Pancreas (tissue), 10 donors: ENCODE measurements at places on chromosomes 6 and 20.

GRCh38 chr6:31717499-31718222 lies 2.5 kb downstream of the LY6G6D start:
- H3K4me1 ChIP-seq = no peaks in the 10 kb centered on the region
- no peak overlapping the region for H3K4me3 ChIP-seq
- DNase-seq = no peak
- H3K27me3 ChIP-seq = no peaks in the 10 kb centered on the region
- no peak overlapping the region for H3K27ac ChIP-seq

- no peaks in the 10 kb centered on the region for H3K4me1 ChIP-seq
- no peaks in the 10 kb centered on the region for H3K27me3 ChIP-seq
- no peak overlapping the region for H3K27ac ChIP-seq
These were observed 238.2 kb downstream of the ERMARD start for GRCh38 chr6:169989594-169989993.

GRCh38 chr20:44031001-44031574 lies 116.4 kb downstream of the TOX2 start:
- no peaks in the 10 kb centered on the region for H3K27me3 ChIP-seq
- H3K27ac ChIP-seq = no peak overlapping the region
- H3K4me1 ChIP-seq = no peaks in the 10 kb centered on the region
- no peak overlapping the region for H3K4me3 ChIP-seq

DNA sequence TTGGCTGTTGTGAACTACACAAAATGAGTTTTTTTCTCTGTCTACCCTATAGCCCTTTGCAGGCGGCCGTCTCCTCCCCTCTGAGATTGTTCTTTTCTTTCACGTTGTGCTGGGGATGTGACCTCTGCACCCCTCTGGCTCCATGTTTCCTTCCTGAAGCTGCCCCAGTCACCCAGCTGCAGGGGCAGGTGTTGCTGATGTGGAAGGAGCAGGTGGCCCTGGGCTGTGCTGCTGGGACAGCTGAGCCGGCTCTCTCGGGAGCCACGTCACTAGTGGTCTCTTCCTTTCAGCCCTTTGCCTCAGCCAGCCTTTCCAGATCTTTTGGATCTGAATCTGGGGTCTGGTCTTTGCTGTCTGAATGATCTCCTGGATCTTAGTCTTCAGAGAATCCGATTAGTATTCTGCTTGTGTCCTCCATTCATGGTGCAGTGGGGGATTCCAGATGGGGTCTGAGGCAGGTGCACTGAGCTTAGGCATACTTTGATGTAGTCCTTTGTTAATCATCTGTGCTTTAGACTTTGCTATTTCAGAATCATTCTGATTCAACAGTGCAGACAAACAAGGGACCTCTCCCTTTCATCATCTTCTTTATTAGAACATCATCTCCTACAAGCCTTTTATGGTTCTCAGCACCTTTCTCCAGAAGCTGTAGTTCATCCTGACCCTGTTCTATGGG lies 31.4 kb downstream of the TMEM181 start:
- H3K27me3 ChIP-seq = no peaks in the 10 kb centered on the region
- H3K36me3 ChIP-seq = peaks cover 74% of the 10 kb centered on the region
- H3K27ac ChIP-seq = no peak overlapping the region
- no peaks in the 10 kb centered on the region for H3K4me1 ChIP-seq
- H3K4me3 ChIP-seq = no peak overlapping the region

DNA sequence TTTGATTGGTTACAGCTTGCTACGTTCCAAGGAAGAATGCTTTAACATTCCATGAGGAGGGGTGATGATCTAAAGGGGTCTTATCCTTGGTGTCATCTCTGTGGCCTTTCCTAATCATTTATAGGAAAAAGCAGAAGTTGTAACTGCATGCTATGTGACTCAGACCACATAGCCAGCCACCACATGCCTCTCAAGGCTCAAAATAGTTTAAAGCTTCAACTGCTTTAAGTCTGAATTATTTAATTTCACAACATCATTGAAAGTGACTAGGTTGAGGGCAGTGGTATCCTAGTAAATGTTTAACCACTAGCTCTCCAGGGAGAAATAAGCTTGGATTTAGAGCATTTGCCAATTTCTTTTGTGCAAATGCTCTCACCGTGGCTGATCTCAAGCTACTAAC lies 29.7 kb downstream of the MC3R start:
- H3K27me3 ChIP-seq = no peaks in the 10 kb centered on the region
- no peak for DNase-seq
- H3K27ac ChIP-seq = no peak overlapping the region
- H3K4me3 ChIP-seq = no peak overlapping the region

- no peak for DNase-seq
- no peak overlapping the region for H3K4me3 ChIP-seq
- no peaks in the 10 kb centered on the region for H3K27me3 ChIP-seq
- H3K36me3 ChIP-seq = peaks cover 4% of the 10 kb centered on the region
- no peaks in the 10 kb centered on the region for H3K4me1 ChIP-seq
These were observed 24.5 kb upstream of the TCFL5 start for GRCh38 chr20:62885896-62886708.

DNA sequence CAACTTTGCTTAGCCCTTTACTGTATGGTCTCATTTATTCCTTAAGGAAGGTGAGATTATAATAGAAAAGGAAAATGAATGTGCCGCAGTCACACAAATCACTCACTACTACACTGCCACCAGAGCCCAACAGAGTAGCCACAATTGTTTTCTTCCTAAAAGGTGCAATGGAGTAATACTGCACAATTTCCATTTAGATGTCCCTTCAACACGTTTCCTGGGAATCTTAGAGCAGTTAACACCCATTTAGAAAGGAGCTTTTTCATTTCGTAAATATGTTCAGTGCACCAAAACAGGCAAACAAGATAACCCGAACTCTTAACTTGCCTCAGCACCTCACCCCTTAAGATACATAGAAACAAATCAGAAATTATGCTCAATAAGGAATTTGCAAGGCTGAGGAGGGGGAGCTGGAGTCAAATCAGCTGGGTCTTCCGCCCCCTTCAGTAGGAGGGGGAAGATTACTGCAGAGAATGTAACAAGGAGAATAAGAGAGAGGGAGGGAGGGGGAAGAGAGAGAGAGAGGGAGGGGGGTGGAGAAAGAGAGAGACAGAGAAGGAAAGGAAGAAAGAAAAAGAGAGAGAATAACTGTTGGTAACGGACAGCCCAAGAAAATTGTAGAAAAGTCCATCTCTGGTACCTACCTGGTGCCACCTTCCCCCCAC lies 155.5 kb downstream of the BCAS1 start:
- H3K27ac ChIP-seq = peak overlapping the region; percentile 87
- no peak for DNase-seq
- no peaks in the 10 kb centered on the region for H3K36me3 ChIP-seq
- H3K4me3 ChIP-seq = peak overlapping the region; percentile 26
- H3K27me3 ChIP-seq = no peaks in the 10 kb centered on the region

GRCh38 chr20:52747845-52748284 lies 224.3 kb upstream of the TSHZ2 start:
- H3K4me3 ChIP-seq = no peak overlapping the region
- DNase-seq = no peak
- H3K27me3 ChIP-seq = no peaks in the 10 kb centered on the region

GRCh38 chr6:26243752-26244151 lies 121.2 kb upstream of the BTN3A2 start:
- no peaks in the 10 kb centered on the region for H3K36me3 ChIP-seq
- H3K4me3 ChIP-seq = no peak overlapping the region
- no peak for DNase-seq
- peaks cover 42% of the 10 kb centered on the region for H3K27me3 ChIP-seq

DNA sequence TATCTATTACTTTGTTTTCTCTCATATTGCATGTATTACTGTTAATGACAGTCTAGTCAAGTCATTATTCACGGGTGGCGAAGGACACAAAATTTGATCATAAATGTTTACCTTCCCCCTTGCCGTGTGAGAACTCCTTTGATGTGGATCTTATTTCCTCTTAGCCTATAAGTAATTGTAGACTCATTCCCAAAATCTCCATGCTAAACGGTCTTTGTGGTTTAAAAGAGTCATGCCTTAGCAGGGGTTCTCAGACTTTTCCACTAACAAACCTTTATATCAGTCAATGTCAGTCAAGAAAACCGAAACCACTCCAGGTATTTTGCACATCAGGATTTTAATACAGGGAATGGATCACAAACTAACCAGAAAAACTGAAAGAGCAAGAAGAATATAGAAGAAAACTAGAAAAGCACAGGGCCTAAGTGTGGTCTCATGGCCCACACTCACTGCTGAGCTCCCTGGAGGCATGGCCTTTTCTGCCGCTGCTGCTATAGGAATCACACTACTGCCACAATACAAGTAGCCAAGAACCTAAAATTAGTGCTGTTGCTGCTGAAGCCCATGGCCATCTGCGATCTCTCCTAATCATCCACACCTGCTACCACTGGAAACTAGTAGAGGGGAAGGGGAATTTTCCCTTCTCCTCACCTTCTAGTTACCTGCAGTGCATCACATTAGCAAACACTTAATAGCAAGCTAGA lies 186.0 kb upstream of the POU3F2 start:
- no peaks in the 10 kb centered on the region for H3K27me3 ChIP-seq
- no peaks in the 10 kb centered on the region for H3K4me1 ChIP-seq
- no peak overlapping the region for H3K27ac ChIP-seq
- H3K36me3 ChIP-seq = no peaks in the 10 kb centered on the region

DNA sequence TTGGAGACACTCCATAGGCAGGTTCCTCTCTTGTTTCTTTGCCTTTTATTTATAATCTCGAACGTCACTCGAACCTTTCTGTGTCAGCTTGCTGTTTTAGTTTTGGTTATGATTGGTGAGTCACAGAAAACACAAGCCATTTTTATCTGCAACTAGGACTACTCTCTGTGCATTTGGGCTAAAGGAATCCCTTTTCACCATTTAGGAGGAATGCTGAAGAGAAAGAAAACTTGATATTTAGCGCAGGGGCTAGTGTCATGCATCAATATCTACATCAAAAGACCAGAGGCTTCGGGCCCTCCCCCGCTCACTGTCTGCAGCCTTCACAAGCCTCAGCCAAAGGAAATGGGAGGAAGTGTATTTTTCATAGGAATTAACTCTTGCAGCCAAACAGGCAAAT lies 507.8 kb upstream of the CITED2 start:
- H3K4me3 ChIP-seq = no peak overlapping the region
- no peak for DNase-seq

DNA sequence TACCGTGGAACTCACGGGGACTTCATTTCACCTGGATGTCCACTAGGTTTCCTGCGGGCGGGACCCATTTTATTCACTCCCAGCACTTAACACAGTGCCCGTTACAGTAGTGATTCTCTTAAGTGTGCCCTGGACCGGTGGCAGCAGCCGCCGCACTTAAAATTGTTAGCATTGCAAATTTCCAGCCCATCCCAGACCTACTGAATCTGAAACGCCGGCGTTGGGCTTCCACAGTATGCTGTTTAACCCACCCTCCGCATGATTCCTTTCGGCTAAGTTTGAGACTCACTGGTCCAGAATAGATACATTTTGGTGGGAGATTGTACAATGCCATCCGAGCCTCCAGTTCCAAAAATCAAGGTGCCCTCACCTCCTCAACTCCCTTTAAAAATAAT lies 967 bp downstream of the SMPDL3A start:
- peaks cover 38% of the 10 kb centered on the region for H3K4me1 ChIP-seq
- H3K4me3 ChIP-seq = peak overlapping the region; percentile 47

GRCh38 chr20:44137266-44137801 lies 49.7 kb downstream of the JPH2 start:
- no peaks in the 10 kb centered on the region for H3K36me3 ChIP-seq
- no peaks in the 10 kb centered on the region for H3K4me1 ChIP-seq
- DNase-seq = no peak

DNA sequence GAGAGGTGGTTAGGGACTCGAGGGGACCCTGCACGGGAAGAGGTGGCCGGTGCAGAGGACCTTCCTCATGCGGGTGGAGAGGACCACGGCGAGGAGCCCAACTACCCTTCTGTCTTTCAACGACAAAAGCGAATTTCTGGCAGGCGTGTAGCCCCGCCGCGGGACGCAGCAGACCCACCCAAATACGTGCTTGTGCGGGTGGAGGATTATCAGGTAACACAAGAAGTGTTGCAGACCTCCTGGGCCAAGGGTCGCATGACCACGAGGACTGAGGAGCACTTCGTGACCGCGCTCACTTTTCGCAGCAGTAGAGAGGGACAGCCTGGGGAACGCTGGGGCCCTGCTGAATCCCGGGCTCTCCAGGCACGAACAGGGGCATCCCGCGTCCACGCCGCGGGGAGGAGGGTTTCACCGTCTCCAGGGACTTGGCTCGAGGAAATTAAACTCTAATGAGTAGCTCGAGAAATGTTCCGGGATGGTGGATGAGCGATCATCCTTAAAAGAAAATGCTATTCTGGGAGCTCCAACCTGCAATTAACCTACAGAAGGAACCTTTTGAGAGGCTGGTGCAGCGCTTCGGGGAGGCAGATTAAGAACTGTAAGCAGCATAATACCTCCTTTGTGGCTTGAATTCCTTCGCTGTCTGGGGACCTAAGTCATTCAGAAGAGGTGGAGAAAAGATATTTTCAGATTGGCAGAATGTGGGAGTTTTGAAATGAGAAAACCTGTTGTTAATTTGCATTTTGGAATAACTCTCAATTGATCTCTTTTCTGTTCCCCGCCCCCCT lies 804 bp downstream of the C6orf141 start:
- no peaks in the 10 kb centered on the region for H3K36me3 ChIP-seq
- H3K4me3 ChIP-seq = peak overlapping the region; percentile 26
- peak overlapping the region; percentile 65 for H3K27ac ChIP-seq
- DNase-seq = peak; percentile 49
- no peaks in the 10 kb centered on the region for H3K4me1 ChIP-seq

DNA sequence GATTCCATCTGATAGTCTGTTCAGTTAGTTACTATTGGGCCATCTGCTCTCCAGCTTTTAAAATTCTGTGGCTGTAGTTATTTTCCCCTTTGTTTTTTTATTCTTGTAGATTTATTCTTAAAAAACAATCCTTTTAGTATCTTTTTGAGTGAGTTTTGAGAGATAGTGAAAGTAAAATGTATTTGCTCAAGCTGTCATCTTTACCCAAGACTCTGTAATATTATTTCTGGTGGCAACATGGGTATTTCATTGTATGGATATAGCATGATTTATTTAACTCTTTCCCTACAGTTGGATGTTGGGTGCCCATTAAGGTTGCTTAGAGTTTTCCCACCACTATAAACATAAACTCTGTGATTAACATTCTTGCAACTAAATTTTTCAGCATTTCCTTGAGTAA lies 24.6 kb downstream of the STK4 start:
- no peak overlapping the region for H3K27ac ChIP-seq
- no peaks in the 10 kb centered on the region for H3K27me3 ChIP-seq
- DNase-seq = no peak

DNA sequence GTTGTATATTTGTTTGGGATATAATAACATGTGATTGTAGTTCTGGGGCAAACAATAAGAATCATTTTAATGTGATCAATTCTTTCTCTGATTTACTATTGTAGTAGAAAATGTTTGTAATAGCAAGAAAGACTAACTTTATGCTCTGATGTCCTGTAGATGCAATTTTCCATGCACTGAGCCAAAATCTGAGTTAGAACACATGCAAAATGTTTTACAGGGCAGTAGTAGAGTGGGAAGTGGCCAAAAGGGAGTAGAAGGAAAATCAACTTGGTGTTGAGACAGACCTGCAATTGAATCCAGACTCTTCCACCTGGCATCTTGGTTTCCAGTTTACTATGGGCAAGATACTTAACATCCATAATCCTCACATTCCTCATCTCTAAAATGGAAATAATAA lies 93.5 kb upstream of the BMP5 start:
- no peaks in the 10 kb centered on the region for H3K4me1 ChIP-seq
- no peak overlapping the region for H3K27ac ChIP-seq
- H3K36me3 ChIP-seq = no peaks in the 10 kb centered on the region
- H3K4me3 ChIP-seq = no peak overlapping the region
- DNase-seq = no peak
- no peaks in the 10 kb centered on the region for H3K27me3 ChIP-seq

GRCh38 chr6:43150051-43150751 lies 20.9 kb upstream of the SRF start:
- no peaks in the 10 kb centered on the region for H3K36me3 ChIP-seq
- H3K27me3 ChIP-seq = no peaks in the 10 kb centered on the region
- H3K4me1 ChIP-seq = peaks cover 13% of the 10 kb centered on the region
- H3K4me3 ChIP-seq = no peak overlapping the region
- peak; percentile 77 for DNase-seq
- H3K27ac ChIP-seq = peak overlapping the region; percentile 2
